ENCODE measurements at places on chromosomes 16 and 17.
A peak's percentile ranks its signal among the peaks of the same experiment; 100 is the strongest.

GRCh38 chr17:30084788-30085187 is 31.8 kb upstream of the NSRP1 start:
- no peak for DNase-seq

- DNase-seq, result no peak
Observed at GRCh38 chr16:20084624-20085226, 11.0 kb upstream of the GPR139 start.

DNA sequence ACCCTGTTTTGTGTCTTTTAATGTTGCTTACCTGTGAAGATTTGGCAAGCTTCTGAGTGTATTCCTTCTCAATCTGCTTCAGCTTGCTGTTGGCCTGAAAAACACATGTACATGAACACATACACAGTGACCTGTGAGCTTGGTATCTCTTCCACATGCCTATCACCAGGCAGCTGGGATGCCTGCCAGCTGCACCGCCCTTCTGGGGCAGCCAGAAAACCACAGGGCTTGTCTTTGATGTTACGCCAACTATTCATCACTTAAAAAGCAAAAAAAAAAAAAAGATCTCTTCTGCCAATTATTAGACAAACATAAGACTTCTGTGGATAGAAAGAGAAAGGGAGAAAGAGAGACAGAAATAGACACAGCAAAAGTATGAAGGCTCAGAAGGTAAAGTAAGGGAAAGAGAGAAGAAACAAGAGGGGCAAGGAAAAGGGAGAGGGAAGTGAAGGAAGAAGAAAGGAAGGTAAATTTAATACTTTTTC is 189.2 kb upstream of the AXIN2 start:
- DNase-seq, result no peak

GRCh38 chr16:27387724-27388123 is 14.2 kb upstream of the IL21R start:
- DNase-seq, result no peak

DNA sequence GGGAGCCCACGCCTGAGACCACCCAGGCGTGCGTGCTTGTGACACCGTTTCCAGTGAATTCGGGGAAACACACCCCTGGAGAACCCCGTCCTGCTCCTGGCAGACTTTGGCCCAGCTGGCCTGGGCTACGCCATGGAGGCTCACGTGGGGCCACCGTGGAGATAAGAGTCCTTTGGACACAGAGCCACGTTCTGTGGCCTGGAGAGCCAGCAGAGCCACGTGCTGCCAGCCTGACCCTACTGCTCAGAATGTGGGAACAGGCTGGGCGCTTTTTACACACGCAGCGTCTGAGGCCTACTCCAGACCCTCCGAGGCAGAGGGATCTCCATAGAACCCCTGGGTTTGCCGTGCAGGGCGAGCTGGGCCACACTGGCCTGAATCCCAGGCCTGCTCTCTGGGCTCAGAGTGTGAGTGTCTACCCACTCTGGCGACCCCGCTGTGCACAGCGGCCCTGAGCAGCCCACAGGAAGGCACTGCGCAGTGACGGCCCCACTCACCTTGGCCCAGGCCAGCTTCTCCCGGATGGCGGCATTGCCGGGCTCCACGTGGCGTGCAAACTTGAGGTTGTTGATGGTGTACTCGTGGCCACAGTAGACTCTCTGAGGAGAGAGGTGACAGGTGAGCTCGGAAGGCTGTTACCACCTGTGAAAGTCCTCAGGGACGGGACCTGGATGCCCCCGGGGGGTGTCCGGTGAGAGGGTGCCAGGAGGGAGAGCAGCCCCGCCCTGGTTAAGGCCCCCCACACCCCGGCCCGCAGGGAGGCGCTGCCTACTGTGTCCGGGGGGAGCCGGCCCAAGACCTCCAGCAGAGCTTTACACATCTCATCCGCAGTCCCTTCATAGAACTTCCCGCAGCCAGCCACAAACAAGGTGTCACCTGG is 10.0 kb downstream of the HAGH start:
- DNase-seq, result no peak

GRCh38 chr16:2598723-2599122 is 60.9 kb downstream of the PDPK1 start:
- peak; percentile 25 for DNase-seq

DNA sequence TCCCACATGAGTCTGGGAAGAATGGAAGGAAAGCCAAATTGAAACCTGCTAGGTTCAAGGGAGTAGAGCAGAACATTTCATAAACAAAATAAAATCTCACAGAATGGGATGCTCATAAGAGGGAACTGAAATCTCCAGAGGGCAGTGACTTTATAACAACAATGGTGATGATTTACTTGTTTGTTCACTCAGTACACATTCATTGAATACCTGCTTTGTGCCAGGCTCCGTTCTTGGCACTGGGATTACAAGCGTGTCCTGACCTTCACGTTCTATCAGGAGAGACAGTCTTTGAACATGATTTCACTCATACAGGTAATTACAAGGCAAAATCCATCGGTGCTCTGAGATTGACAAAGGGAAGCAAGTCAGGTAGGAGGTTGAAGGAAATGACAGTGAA is 356.3 kb downstream of the HAPSTR1 start:
- DNase-seq, result no peak

GRCh38 chr16:68379472-68380347 is 68.6 kb downstream of the SMPD3 start:
- no peak for DNase-seq

DNA sequence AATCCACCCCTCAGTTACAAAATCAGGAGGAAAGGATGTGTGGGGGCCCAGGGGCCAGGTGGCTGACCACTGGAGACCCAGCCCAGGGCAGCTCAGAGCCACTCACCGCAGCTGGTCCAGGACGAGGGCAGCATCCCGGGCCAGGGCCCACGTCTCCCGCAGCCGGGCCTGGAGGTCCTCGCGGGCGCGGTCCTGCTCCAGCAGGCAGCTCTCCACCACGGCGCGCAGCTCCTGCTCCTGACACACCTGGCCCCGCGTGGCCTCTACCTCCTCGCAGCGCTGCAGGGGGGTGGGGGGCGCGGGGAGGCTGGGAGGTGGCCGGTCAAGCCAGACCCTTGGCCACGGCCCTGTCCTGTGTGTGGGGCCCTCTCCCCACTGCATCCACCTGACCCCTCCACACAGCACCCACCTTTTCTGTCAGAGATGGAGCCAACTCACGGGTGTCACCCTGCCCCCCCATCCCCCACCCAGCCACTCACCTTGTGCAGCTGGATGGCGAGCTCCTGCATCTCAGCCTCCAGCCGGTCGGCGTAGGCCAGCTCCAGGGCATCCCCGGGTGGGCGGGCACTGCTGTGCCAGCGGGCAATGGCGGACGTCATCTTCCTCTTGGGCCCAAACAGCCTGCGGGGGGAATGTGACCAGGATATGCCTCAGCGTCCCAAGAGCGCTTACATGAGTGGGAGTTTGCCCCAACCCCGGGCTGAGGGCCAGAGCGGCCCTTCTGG is 5.1 kb downstream of the NUDT16L1 start:
- DNase-seq, result no peak

DNA sequence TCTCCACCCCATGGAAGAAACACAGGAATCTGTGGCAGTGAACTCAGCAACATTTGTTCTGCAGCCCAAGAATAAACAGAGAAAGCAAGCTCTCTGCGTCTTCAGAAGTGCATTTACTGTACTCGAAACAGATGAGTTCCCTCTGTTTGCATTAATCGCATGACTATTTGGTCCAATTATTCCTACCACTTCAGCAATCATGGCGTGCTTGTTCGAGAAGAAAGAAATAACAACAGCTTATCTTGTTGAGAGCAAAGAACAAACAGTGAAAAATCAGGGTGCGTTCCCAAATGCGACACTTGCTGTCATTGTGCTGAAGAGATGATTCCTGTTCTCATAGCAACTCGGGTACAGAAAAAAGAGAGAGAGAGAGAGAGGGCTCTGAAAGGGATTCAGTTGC is 445.3 kb upstream of the MAF start:
- no peak for DNase-seq

DNA sequence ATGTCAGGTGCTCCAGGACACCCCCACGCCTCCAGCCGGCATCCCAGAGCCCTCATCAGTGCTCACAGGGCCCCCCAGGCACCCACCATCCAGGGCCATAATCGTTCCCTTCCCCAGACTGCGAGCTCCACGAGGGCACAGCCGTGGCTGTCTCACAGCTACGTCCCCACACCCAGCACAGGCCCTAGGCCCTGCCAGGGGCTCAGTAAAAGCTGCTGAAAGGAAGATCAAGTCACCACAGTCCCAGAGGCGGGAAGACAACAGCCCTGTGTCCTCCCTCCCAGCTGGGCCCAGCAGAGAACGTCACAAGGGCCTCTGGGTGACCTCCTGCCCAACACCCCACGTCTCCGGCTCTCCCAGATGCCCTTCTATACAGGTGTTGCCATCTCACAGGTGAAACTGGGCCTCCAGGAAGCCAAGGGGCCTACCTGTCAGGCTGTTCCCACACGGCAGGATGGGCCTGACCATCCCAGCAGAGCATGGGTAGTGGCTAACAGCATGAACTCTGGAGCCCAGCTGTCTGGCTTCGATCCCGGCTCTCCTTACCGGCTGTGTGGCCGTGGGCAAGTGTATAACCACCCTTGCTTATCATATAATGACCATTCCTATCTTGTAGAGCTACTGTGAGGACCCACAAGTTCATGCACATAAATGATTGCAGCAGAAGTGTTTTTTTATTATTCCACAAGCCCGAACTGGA is 17.9 kb downstream of the ARL2BP start:
- peak; percentile 55 for DNase-seq

GRCh38 chr17:44636562-44636961 is 19.7 kb upstream of the MEIOC start:
- no peak for DNase-seq

GRCh38 chr16:53176434-53176833 is 121.6 kb downstream of the CHD9 start:
- no peak for DNase-seq

DNA sequence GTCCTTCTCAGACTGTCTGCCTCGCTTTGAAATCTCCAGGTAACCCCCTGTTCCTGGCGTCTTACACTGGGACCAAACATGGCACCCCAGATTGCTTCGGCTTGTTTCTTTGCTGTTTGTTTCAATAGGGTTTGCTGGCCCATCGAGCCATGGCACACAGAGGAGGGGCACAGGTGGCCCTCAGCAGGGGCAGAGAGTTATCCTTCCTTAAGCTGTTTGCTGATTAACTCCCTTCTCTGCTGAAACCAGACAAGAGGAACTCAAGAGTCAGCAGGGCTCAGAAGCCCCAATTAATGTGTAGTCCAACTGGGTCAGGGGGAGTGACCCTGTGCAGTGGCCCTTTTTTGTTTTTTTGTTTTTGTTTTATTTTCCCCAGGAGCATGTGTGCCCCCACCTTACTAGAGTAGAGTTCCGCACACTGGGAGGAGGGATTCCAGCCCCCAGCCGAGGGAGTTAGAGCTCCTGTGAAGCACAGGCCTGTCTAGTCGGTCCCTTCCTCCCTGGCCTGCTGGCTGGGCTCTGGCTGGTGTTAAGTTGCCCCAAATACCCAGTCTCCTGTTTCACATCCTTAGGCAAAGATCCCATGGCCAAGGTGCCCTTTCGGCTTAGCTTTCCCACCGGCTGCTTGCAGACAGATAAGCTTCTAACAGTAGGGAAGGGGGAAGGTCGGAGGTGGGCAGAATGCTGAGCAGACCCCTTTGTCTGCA is 39.3 kb downstream of the YPEL2 start:
- DNase-seq, result no peak

GRCh38 chr17:56594320-56595107 is 1.0 kb downstream of the NOG start:
- DNase-seq, result no peak

- no peak for DNase-seq
Observed at GRCh38 chr17:3015890-3016289, 47.5 kb downstream of the OR1D5 start.

DNA sequence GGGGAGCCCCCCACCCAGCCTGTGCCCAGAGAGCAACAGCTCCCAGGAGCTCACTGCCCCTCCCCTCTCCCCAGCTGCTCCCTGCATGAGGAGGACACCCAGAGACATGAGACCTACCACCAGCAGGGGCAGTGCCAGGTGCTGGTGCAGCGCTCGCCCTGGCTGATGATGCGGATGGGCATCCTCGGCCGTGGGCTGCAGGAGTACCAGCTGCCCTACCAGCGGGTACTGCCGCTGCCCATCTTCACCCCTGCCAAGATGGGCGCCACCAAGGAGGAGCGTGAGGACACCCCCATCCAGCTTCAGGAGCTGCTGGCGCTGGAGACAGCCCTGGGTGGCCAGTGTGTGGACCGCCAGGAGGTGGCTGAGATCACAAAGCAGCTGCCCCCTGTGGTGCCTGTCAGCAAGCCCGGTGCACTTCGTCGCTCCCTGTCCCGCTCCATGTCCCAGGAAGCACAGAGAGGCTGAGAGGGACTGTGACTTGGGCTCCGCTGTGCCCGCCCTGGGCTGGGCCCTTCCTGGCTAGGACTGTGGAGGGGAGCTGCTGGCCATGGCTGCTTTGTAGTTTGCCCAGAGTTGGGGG is 584 bp downstream of the TCAP start:
- no peak for DNase-seq

DNA sequence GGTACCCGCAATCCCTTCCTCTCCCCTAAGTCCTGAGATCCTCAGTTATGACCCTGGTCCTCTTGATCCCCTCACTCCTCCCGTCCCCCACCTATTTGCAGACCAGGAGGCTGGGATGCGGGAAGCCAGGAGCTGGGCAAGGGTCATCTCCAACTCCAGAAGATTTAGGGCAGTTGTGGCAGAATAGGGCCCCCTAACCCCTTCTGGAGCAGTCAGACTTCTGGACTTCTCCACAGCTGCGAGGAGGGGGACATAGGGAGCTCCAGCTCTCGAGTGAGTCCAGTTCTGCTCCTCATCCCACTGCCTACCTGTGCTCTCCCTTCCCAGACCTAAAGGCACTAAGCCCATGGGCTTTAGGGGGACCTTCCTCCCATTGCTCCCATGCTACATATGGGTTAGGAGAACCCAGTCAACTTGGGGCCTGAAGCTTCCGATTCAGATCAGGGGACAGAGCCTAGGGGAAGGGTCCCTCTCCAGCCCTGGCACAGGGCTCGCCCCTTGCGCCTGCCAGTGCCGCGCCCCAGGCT is 1.3 kb downstream of the WNK4 start:
- DNase-seq, result no peak

DNA sequence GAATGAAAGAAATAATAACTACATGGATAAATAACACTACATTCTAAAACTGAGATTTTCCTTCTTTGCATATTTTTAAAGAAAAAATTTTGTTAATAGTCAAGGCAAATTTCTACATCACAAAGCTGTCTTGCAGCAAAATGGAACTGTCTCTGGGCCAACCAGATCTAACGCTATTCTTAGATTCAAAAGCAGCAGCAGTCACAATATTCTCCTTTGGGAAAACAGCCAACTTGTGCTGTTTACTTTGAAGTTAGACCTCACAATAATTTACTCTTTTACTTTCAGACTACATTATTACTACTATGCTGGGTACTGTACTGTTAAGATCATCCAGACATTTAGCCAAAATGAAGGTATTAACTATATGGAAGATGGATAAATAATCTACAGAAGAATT is 189.1 kb downstream of the CEP112 start:
- DNase-seq, result no peak

DNA sequence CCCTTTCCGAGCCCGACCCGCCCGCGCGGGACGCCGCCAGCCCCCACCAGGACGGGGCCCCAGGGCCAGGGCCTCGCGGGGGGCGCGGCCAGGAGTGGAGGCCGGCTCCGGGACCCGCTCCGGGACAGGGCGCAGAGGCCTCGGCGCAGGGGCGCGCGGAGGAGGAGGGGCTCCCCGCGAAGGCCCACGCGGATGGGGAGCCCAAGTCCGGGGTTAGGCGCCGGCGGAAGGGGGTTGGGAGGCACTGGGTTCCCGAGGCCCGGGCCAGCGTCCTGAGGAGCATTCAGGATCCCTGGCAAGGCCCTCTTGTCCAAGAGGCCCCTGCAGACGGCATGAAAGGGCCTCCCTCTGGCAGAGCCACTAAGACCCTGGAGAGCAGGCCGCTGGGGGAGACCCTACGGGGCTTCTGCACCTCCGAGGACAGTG is 57.8 kb upstream of the CIBAR2 start:
- no peak for DNase-seq

GRCh38 chr16:58026139-58026704 is 668 bp downstream of the MMP15 start:
- no peak for DNase-seq

Data from tibial artery (tissue), 4 donors.